ENCODE measurements at places on chromosomes 4 and X. TPM values are rescaled to one million over a fixed set of nuclear protein-coding genes. Genes with fewer than 3 reads are reported as not detected.

PALLD gene
- total RNA-seq, result 72.5 TPM

CT45A3 gene
- not detected for total RNA-seq

UGT2B10 gene
- total RNA-seq, result 0.15 TPM

PLAC1 gene
- total RNA-seq, result 0.71 TPM

Measured in A549 treated with Mapracorat at 1 μM for 4 hours (cell line).